ENCODE measurements at places on chromosomes 6 and 20.
A peak's percentile ranks its signal among the peaks of the same experiment; 100 is the strongest.

- no peak for DNase-seq
These were observed 295.3 kb upstream of the FOXQ1 start for GRCh38 chr6:1016329-1017302.

GRCh38 chr20:23309781-23310180 is 40.8 kb upstream of the NXT1 start:
- DNase-seq = no peak

DNA sequence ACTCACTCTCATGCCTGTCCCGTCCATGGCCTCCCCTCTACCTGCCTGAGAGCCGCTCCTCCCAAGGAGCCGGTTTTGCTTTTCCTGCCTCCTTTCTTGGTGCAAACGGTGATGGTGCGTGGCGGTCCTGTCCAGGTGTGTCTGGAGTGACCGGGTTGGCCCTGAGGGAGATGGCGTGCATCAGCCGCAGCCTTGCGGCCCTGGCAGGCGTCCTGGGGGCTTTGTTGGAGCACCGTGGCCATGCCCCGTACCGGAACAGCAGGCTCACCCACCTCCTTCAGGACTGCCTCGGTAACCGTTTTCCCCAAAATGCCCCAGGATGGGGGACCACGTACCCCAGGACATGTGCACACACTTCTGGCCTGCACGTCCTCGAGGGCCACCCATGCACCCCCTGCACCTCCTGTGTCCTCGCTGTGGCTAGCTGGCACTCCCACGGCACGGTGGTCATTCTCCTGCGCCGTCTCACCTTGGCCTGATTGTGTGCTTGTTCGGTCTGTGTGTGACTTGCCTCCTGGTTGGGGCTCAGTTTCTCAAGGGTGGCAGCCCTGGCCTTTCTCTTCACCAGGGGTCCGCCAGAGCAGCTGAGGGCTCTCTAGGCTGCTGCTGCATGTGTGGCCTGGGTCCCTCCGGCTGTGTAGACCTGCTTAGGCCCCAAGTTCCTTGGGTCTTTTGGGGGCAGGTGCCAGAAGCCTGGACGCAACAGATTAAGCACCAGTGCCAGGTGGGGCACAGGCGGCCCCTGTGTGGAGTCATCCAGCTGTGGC is 36.4 kb downstream of the FRMD1 start:
- no peak for DNase-seq

DNA sequence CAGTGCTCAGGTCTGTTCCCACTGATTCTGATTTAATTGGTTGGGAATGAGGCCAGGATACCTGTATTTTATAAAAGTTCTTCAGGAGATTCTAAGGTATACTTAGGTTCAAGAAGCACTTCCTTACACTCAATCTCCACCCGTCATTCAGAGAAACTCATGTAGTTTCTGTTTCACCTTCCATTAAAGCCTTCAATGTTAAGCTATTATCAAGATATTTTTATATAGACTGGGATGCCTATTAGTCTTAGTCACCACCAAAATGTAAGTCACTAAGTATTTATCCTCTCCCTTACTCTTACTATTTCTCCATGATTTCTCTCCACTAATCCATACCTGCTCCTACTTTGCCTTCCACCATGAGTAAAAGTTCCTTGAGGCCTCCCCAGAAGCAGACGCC is 38.1 kb upstream of the GCLC start:
- DNase-seq = no peak

DNA sequence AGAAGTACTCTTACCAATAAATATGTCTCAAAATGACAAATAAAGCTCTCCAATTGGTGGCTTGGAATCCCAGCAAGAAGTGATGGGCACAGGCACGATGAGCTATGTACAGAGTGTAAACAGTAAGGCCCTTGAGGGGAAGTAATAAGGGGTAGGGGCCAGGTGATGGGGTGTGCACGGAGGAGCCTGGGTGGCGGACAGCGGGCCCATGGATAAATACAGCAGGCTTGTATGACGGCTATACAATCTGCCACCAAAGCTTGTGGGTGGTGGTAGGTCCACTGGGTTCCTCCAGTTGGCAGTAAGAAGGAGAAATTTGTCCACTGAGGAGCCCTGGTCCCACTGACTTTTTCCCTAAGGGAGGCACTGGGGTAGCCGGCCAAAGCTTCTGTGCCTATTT is 205.4 kb upstream of the RNF24 start:
- DNase-seq = no peak

GRCh38 chr6:80647156-80647555 is 540.7 kb downstream of the BCKDHB start:
- DNase-seq = no peak

DNA sequence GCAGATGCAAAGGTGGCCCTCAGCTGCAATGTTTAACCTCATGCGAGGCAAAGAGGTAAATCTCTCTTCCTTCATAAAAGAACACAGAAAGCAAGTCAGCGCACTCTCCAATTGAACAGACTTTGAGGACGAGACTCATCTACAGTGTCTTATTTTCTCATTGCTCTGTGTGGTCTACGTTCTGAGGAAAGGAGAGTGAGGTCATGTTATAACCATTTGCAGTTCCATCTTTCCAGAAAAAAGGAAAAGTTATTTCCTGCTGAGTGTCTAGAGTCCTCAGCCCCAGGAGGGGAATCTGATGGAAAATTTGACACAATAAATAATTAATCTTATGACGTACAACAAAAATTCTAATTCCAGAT is 35.6 kb upstream of the THBS2 start:
- DNase-seq = no peak

- no peak for DNase-seq
These were observed 163.0 kb downstream of the SLC24A3 start for GRCh38 chr20:19375395-19375794.

DNA sequence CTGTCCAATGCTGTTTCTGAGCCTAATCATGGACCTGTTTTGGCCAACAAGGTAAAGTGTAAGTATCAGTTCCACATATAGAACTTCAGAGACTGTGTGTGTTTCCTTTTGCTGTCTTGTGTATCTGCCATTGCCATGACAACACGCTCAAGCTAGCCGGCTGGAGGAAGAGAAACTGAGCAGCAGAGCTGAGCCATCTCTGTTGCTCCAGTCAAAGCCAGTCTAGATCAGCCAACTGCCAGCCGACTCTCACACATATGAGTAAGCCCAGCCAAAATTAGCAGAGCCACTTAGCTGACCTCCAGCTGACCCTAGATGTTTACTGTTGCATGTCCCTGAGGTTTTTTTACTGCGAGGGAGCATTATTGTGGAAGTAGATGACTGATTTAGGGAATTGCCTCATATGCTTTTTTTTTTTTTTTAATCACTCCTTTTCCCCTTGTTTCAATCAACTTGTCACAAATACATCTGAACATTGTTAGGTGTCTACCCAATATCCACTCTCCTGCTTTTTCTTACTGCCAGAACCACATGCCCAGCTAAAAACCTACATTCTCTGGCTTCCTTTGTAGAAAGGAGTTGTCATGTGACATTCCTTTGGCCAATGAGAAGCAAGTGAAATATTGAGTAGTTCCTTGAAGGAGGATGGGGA is 304.3 kb upstream of the SUPT3H start:
- DNase-seq = no peak

- DNase-seq = no peak
These were observed 209.6 kb downstream of the ERMARD start for GRCh38 chr6:169960886-169961611.

- DNase-seq = no peak
These were observed 128.2 kb downstream of the CRYBG1 start for GRCh38 chr6:106488494-106489370.

DNA sequence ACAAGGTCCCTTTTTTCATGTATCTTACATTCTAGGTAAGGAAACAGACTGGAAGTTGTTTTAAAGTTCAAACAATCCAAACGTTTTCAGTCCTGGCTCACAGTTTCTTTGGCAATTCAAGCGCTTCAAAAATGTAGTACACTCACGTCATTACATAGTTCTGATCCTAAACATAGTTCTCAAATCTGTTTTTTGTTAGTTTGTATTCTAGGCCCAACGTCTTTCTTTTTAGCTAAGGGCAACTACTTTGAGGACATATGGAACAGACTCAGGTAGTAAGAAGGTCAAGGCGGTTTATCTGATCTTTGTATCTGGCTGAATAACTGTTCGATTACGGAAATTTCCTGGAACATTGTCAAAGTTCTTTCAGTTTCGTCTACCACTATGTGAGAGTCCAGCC is 36.9 kb upstream of the PLCB4 start:
- no peak for DNase-seq

DNA sequence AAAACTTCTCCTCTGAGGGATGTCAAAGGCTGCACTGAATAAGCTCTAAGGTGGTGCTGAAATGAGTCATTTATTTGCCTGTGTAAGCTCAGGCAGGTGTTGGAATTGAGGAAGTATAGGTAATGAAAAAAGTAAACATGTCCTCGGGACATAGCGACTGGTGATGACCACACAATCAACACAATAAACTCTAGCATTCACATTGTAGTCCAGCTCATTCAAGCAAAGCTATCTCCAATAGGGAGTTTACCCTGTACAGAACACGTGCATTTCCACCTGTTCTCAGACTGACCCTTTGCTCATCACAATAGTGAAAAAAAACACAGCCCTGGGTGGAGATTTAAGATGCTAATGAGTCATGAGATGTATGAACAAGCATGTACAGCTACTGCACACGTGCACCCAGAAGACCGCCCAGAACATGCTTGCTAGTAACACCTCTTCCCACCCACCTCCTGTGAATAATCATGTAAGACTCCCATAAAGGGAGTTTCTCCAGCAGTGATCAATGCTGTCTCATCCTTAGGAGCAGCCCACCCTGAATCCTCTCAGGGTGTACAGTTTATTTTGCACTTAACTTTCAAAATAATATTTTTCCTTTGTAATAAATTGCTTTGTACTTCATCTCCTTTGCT is 33.0 kb upstream of the POU5F1 start:
- DNase-seq = no peak

DNA sequence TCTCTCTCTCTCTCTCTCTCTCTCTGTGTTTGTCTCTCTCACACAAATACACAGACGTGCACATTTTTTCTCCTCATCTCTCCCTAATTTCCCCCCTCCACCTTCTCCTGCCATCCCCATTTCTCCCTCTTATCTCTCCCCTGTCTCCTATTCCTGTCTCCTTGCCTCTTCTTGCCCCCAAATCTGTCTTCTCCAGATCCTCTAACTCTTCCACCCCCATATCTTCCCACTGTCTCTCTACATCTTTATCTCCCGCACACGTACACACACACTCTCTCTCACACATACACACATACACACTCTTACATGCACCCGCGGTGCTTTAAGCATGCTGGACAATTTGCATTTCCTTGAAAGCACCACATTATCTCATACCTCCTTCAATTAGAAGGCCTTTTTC is 15.9 kb downstream of the KIZ start:
- DNase-seq = no peak

GRCh38 chr20:967796-968742 is 34.0 kb downstream of the RSPO4 start:
- peak; percentile 39 for DNase-seq

GRCh38 chr6:148200293-148200692 is 142.3 kb upstream of the SASH1 start:
- DNase-seq = no peak

GRCh38 chr20:63950701-63951397 is 5.4 kb downstream of the UCKL1 start:
- DNase-seq = no peak

DNA sequence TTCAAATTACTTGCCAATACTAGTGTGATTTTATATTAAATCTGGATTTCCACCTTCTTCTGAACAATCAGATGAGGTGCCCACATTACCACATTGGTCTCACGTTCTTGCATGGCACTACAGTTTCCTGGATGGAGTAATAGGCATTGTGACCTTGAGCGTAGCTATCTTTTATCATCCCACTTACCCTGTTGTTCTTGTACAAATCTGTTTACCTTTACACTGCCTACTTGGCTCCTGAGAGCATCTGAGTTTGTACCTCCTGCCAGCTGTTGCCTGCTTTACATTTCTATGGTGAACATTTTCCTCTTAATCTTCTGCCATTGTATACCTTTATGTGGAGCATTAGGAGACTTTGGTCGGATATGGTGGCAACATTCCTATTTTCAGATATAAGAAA is 90.7 kb downstream of the AKAP7 start:
- no peak for DNase-seq

- DNase-seq = no peak
These were observed 99.9 kb downstream of the L3MBTL3 start for GRCh38 chr6:130118236-130118635.
